ENCODE measurements at places on chromosomes 5 and 9.

DNA sequence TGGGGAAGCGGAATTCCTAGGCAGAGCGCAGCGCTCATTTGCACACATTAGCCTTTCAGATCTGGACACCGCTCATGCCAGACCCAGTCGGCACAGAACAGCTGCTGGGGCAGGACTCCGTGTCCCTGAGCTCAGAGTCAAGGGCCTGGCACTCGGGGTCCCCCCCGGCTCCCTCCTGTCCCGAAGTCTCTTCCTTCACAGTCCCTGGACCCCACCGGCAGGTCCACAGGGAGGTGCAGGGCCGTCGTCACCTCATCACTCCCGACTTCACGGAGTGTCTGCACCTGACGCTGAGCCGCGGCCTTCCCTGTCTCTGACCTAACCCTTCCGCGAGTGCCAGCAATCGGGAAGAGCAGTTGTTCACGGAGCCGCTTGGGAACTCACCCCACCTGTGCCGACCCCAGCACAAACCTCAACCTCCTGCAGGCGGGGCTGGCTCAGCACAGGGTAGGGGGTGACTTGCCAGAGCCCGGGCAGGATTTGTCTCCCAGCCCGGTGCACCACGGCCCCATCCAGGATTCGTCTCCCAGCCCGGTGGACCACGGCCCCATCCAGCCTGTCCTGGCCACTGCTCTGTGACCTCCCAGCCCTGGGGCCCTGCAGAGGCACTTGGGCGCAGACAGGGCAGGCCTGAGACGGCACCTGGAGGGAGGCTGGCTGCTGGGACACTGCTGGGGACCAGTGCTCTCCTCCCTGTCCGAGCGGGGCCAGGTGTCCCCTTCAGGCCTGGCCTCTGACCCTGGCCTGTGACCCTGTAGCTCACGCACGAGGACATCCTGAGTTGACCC, 9.9 kb upstream of the SLC9A3 start:
- DNase-seq = no peak

DNA sequence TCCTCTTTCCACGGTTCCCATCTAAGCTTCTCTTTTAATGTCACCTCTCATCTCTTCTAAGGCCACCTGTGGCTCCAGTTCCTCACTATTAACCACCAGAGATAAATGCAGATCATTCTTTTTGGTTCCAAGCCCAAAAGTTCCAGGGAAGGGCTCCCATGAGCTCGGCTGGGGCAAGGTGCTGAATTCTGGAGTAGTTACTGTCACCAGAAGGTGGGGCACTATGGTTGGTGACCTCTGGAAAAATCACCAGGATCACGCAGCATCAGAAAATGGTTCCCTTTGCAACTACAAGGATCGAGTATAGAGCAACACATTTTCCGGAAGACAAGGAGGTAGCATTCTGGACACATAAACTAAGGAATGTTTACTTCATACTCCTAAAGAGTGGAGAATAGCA, 528.7 kb upstream of the DAP start:
- DNase-seq = no peak

DNA sequence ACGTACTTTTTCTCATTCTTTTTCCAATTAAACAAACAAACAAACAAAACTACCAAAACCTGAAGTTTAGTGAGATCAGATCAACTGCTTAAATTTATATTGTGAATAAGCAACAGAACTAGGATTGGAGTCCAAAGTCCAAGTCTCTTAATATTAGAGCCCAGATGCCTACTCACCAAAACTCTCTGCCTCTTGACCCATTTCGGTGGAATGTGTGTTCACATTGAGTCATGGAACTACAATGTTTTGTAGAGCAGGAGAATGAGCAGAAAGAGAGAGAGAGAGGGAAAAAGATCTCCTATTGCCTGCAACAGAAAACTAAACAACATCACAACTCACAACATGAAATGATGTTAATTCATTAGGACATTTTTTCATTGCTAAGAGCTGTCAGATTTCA, 751.1 kb downstream of the TLR4 start:
- no peak for DNase-seq

- no peak for DNase-seq
Measured at GRCh38 chr5:131514316-131515283, 120.4 kb downstream of the RAPGEF6 start.

- no peak for DNase-seq
Measured at GRCh38 chr5:98436667-98437066, 336.8 kb upstream of the RGMB start.

DNA sequence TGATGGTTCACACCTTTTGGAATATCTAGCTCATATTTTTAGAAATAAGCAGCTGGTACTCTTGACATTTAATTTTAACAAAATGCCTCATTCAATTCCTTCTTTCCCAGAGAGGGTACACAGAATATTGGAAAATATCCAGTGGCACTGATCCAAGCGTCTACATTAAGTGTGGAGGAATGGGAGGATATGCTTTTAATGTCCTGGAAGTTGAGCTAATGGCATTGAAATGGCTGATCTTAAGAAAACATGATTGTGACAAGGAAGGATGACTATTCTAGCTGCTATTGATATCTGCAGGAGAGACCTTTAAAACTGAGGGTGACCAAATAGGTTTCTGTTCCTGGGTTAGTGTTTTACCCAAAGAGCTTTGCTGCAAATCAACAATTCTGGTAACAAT, 30.0 kb downstream of the ZNF366 start:
- no peak for DNase-seq

DNA sequence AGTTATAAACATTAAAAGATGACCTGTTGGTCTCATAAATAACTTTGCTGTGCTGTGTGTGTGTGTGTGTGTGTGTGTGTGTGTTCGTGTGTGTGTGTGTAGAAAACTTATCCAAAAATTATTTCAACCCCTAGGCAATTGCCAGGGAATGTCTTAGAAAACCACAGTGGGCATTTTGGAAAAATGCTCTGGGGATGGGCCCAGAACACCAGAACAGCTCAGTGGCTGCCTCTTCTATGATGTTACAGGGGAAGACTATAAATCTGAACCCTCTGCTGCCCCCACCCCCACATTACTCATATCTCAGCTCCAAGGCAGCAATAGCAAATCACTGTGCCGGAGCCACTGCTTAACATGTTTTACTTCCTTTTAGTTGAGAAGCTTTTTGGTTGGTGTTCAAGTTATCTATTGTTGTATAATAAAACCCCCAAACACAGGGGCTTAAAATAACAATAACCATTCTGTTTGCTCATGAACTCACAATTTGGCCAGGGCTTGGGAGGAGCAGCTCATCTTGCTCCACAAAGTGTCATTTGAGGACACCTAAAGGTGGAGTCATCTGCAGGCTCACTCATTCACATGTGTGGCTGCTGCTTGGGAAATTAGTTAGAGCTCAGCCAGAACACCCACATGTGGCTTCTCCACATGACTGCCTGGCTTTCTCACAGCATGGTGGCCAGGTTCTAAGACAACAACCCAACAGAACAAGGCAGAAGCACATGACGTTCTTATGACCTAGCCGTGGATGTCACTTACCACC, 40.4 kb downstream of the ACTBL2 start:
- DNase-seq = no peak

GRCh38 chr5:150313921-150314716, 11.4 kb upstream of the ARSI start:
- DNase-seq = no peak

DNA sequence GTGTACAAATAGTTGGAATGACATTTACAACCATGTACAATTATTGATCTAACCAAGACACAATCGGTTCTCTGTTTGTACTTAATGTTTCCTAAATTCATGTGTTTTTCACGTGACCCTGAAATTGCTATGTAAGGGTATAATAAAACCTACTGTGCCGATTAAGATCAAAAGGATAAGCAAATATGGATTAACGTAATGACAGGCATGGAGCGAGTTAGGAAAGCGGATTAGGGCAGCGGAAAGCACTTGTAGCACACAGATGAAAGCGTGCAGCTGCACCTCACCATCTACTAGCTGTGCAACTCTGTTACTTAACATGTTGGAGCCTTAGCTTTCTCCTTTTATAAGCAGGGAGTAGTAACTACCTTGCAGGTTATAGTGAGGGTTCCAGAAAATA, 38.3 kb upstream of the ZFYVE16 start:
- DNase-seq = no peak

DNA sequence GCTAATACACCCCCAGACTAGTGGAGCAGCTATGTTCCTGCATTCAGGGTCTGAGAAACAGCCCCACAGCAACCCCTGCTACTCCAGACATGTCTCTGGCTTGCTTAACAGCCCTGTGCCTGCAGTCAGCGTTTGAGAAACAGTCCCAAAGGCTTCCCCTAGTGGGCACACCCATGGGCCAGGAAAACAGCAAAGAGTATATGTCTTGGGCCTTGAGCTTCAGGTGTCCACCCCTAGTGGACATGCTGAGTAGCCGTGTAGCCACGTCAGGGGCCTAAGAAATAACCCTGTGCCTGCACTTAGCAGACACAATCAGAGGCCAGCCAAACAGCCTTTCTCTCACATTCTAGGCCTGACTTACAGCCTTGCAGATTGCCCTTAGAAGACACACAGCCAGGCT, 698.6 kb downstream of the PTPRD start:
- no peak for DNase-seq

DNA sequence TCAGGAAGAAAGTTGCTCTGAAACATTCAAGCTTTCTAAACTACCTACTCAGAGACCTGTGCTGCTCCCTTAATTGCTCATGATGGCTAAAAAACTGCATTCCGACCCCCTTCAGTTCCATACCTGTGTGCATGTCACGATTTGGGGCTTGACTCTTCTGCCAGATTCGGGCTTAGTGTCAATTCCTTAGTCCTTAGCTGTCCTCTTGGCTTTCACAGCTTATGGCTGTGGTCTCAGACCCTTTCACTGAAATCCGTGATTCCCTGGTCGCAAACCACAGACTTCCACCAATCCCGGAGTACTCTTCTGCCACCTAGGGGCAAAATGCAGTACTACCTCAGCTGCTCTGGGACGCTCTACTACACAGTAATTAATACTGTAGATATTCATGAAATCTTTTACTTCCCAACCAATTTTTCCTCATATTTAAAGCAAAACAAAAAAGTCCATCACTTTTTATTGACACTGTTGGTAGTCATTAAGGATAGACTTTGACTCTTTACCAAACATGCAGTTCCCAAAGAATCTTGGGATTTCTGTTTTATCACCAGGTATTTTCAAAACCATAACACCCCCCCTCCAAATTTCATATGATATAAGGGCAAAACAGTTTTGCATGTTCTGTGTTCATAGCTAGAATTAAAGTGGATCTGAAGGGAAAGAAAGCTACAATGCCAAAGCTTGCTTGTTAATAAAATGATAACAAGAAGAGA, 617.4 kb downstream of the SLCO4C1 start:
- peak; percentile 56 for DNase-seq

DNA sequence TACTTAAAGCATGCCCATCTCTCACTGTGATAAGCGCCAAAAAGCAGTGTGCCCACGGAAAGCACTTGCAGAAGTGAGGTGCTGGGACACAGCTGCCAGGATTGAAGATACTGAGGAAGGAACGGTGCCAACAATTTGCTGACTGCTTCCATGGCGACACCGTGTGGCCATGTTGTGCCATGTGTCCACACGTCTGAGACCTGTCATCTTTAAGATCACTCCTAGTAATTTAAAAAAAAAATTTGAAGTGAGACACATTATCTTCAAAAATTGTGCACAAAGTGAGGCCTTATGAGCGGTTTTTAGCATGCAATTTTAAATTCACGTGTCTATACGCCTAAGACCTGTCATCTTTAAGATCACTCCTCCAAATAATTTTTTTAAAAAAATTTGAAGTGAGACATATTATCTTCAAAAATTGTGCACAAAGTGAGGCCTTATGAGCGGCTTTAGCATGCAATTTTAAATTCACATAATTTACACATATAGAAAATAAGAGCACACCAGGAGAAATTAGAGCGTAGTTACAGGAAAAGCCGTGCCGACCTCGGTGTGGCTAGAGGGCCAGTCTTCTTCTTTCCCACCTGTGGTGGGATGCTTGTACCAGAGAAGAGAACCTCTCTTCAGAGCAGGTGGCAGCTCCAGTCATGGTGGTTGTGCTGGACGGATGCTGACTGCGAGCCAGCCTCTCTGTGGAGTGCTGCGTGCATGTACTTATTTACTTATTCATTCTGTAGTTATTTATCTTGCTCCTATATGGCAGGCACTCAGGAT, 21.4 kb upstream of the FLT4 start:
- peak; percentile 59 for DNase-seq

DNA sequence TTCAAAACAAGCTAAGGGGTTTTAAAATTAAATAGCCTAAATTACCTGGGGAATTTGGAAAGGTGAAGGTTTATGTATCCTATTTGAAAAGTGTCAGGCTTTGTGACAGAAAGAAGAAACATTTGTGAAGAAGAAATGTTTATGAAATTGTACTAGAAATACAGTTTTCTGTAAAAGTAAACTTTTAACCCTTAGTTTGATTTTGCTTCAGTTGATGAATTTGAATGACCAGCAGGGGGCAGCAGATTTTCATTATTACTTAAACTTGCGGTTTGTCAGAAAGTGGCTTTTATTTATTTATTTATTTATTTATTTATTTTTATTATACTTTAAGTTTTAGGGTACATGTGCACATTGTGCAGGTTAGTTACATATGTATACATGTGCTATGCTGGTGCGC, 58.1 kb downstream of the NNT start:
- DNase-seq = peak; percentile 45

DNA sequence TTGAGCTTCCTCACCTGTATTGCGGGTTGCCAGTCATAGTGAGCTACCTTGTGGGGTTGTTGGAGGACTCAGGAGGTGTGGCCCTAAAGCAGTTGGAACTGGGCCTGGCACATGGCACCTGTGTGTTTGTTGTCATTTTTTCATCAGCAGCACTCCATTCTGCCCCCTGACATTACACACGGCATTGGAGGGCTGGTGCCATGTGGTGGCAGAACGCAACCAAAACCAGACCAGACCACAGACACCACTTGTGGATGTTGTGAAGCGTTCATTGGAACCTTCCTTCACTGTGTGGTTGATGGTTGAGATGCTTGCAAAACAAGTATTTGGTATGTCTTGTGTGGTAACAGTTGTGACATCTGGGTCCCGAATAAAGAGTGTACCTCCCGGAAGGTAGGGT, 113.2 kb upstream of the ERCC6L2 start:
- no peak for DNase-seq

DNA sequence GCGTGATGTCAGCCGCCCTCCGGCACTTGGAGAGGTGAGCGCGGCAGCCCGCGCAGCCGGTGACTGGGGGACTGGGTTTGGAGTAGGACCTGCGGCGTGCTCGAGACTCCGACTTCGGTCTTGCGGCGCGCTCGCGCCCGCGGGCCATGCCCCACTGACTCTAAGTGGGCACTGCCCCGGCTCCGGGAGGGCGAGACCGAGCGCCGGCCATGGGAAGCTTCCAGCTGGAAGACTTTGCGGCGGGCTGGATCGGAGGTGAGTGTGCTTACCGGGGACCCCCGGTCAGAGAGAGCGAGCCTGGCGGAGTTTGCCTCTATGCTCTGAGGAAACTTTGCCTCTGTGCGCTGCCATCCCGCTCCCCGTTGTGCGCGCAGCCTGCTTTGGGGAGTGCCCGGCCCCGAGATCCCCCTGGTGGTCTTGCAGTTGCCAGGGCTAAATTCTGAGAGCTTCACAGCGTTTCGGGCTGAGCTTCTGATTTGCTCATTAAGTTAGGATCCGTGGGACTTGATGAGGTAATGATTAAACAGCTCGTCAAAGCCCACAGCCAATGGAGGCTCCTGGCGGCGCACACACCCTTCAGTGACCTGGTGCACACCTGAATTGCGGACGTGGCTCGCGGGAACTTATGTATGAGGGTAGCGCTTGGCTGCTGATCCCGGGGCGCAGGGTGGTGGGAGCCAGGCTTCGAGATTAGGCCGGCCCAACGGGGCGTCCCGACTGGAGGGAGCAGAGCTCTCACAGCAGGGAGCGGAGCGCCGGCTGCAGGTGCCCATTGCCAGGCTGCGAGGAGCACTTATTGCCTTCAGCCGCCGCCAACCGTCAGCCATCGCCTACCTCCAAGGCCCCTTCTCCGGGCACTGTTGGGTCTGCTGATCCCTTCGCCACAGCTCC, at the start of gene SLC25A48:
Gene SLC25A48, plus strand, starts transcription at position 25 of the 891 bp plus-strand sequence. Its CDS starts 185 bp downstream, at position 210.
- DNase-seq = no peak
